ENCODE measurements at places on chromosomes 6 and 20. TPM values are rescaled to one million over a fixed set of nuclear protein-coding genes. Genes with fewer than 3 reads are reported as not detected.

SPTLC3 gene
- 28.1 TPM for total RNA-seq

SPDEF gene
- 0.16 TPM for total RNA-seq

VSTM2L gene
- total RNA-seq = 1.3 TPM

GLP1R gene
- 0.58 TPM for total RNA-seq

TAGAP gene
- total RNA-seq = 2.5 TPM

HNF4A gene
- not detected for total RNA-seq

NFKBIE gene
- total RNA-seq = 2.6 TPM

RNF217 gene
- total RNA-seq = 51.7 TPM

TDP2 gene
- total RNA-seq = 42.2 TPM

MDFI gene
- total RNA-seq = 32.6 TPM

SLC26A8 gene
- 0.11 TPM for total RNA-seq

HDGFL1 gene
- total RNA-seq = not detected

TFAP2C gene
- 1.8 TPM for total RNA-seq

GPR6 gene
- total RNA-seq = not detected

GINM1 gene
- 80.8 TPM for total RNA-seq

MCCD1 gene
- not detected for total RNA-seq

TTK gene
- total RNA-seq = 21.9 TPM

C20orf204 gene
- 0.95 TPM for total RNA-seq

RIPOR2 gene
- 14.1 TPM for total RNA-seq

PRKN gene
- 6.5 TPM for total RNA-seq
